ENCODE measurements at places on chromosomes 7 and 10.

DNA sequence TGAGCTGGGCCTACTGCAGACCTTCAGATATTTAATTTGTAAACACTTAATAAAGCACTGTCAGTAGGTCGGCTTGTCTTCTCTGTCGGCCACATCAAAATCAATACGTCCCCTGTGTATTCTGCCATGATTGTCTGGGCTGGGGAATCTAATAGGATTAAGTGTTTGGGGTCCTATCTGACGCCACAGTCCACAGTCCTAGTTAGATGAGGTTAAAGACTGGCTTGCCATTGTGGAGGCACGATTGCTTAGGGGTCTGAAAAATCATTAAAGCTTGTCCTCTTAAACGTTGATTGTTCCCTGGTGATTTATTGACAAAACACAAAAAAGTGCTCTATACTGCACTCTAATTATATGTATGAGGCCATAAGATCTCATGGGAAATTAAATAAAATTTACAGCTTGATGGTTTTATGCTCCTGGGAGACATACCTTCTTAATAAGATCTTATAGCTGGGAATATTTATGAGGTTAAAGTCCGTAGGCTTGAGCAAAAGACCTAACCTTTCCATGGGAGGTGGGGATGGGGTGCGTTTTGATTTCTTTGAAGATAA, 650.3 kb upstream of the GALNT17 start:
- DNase-seq = no peak

- DNase-seq = no peak
Observed at GRCh38 chr7:83547526-83547925, 101.4 kb downstream of the SEMA3E start.

DNA sequence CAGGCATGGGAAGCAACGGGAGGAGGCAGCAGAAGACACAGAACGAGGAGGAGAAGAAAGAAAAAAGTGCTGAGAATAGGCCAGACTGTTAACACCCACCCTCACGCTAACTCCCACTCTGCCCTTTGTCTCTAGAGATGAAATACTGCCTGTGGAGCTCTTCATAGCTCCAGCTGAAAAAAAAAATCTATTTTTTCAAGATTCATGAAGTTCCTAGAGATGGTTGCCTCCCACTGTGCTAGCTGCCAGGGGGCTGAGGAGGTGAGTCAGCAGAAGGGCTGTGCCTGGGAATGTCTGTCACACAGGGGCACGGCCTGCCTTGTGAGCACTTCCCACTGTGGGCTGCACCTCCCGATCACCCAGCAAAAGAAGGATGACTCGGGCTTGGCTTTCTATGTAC, 144.5 kb downstream of the RNF216 start:
- no peak for DNase-seq

- no peak for DNase-seq
Observed at GRCh38 chr7:134905375-134905774, 80.9 kb upstream of the AGBL3 start.

DNA sequence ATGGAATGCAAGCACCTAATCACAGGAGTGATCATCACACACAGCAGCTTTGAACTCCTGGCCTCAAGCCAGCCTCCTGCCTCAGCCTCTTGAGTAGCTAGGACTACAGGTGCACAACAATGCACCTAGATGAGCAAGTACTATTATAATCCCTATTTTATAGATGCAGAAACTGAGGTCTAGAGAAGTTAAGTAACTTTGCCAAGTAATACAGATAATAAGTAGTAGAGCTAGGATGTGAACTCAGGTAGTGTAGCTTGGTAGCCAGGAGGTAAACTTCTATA, 33.7 kb downstream of the DNAJC12 start:
- DNase-seq = no peak

GRCh38 chr7:18778594-18778993, 283.0 kb downstream of the HDAC9 start:
- DNase-seq = no peak

GRCh38 chr7:47786557-47787248, 161.6 kb downstream of the PKD1L1 start:
- no peak for DNase-seq

GRCh38 chr10:30557884-30558283, 71.7 kb downstream of the LYZL2 start:
- DNase-seq = peak; percentile 52

DNA sequence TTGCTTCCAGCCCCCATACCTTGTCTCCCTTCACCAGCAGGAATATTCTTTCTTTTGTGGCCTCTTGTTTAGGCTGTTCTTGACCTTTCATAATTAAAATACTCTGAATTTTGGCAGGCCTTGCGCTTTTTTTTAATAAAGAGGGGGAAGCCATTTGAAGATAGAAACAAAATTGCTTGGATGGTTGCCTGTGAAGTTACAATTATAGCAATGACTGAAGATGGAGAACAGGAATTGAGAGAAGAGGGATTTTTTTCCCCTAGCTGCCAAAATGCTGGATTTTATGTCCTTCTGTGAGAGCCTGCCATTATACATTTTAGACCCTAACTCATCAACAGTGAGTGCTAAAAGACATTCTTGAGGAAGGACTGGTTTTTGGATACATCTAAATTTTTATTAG, 24.8 kb downstream of the FGFBP3 start:
- no peak for DNase-seq

DNA sequence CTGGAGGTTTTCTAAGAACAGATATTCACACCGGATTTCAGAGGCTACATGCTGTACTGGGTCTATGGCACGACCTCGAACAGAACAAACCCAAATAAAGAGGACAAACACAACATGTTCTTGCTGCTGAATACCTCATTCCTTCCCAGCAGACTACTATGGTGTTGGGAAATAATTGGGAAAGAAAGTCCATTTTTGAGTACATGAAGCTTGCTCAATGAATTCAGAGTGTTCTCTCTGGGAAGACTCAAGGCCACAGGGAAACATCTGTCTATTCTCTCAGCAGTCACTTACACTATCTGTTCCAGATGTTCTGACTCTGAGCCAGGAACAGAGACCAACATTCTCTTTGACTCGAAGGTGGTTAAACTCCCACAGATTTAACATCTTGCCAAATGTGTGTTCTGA, 30.9 kb downstream of the LAMB1 start:
- DNase-seq = no peak

DNA sequence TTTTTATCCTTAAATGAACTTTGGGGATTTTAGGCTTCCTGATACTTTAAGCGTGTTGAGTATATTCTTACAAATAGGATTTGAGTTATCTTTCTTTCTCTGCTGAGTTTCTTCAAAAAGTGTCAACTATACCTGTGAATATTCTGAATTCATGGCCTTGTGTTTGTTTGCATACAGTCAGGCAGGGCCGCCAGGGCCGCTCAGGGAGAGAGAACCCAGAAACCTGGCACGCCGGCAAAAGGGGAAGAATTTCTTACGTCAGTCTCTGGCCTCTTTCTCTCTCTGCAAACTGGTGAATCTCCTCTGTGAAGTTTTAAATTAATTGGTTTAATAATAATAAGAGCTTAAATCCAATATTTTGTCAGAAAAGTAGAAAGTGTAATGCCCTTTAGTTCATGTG, 29.3 kb upstream of the BNIP3 start:
- DNase-seq = peak; percentile 59

GRCh38 chr7:74116356-74116755, 32.8 kb downstream of the LIMK1 start:
- no peak for DNase-seq

- no peak for DNase-seq
Observed at GRCh38 chr10:128042131-128042610, 84.1 kb downstream of the MKI67 start.

GRCh38 chr7:93461350-93461749, 113.2 kb downstream of the CALCR start:
- DNase-seq = no peak

GRCh38 chr10:95356-96115, 39.7 kb upstream of the ZMYND11 start:
- DNase-seq = no peak

GRCh38 chr7:105982388-105982787, 19.3 kb downstream of the CDHR3 start:
- DNase-seq = no peak

- no peak for DNase-seq
Observed at GRCh38 chr7:31190906-31191305, 138.8 kb downstream of the ADCYAP1R1 start.

DNA sequence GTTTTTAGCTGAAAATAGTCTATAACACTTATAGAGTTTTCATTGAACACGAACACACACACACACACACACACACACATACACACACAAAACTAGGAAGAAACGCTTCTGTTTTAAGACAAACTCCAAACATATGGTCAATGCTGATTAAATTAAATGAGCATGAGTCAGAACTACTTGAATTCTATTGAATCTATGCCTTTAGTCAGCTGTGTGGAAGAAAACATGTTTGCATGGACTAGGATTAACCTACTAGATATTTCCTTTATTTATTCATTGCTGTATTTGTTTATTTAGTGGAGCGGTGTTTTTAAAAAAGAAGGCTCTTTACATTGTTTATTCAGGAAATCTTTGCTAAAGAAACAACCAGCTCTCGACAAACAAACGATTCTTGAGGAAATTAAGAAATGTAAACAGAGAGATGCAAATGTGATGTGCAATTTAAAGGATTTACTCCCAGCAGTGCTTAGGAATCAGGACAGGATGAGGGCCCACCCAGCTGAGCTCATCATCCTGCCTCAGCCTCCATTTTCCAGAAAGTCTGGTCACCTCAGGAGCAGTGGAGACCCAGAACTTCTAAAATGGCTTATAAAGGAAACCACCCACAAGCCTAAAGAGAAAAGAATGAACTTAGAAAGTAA, 83.2 kb downstream of the PDE1C start:
- DNase-seq = no peak

GRCh38 chr7:121803039-121803438, 69.9 kb upstream of the PTPRZ1 start:
- no peak for DNase-seq

DNA sequence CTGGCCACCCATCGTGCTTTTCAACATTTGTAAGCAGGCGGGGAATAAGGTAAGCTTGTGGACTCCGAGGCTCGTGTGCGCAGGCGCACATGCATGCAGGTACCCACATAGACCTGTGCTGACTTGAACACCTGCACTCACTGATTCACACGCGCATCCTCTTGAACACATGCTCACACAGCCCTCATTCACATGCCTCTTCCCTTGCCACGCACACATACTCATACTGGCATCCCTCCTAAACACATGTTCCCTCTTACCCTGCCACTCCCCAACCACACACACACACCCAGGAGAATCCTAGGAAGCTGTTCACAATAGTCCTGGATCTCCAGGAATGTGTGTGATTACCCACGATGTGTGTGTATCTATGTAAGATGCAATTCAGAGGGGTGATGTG, 44.1 kb upstream of the LBX1 start:
- no peak for DNase-seq

DNA sequence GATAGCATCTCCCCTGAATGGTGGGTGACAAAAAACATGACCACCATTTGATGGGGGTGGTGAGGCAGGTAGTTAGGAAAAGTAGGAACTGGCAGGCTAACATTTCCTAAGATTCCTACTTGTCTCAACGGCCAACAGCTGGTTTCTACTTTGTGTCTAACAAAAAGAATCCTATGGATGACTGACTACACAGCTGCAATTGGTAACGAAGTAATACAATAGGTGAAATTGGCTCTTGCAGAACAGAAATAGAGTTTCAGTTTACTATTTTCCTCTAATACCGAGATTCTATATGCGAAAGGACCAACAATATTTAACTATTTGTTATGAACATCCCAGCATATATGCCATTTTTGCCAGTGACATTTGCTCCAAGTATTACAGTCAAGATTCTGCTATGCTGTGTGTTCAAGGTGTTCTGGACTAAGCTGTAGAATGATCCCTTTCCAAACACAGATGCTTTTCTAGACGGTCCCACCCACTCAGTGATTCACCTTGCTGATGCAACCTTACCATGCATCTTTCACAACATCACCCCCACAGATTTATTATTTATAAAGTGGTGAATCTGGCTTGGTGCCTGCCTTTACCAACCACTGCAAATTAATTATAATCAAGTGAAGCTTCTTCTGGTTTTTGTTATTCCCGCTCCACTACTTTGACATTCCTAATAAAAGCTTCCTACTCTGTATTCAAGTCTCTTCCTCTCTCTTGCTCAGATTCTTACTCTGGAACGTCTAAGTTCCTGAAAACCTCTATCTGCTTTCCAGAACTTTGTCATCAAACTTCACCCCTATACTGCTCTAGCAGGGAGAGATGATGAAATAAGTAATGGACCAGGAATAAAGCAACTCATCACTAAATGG, 16.8 kb downstream of the BBIP1 start:
- DNase-seq = no peak

DNA sequence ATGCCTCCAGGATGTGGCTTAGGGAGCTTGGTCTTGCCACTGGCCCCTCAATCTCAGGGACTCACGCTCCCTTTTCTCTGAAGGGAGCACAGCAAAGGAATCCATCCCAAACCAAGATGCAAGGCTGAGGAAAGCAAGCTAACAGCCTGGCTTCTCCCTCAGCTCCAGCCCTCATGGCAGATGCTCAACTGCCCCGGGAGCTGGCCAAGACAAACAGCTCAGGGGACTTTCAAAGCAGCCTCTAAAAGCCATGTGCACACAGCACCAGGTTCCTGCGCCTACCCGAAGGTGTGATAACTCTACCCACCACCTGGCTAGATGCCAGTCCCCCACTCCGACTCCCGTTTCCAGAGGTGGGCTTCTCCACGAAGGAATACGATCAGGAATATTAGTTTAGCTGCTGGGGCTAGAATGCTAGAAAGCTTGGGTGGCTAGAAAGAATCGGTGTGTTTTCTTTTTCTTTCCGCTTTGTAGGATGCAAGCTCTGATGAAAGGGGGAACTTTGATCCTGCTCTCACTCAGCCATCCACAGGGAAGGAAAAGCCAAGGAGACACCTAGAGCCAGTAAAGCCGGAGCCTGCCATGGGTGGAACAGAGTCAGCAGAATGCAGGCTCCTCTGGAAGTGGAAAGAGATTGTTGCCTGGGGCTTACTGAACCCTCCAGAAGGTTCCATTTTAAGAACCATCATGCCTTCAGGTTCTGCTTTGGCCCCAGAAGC, 89.0 kb upstream of the FGFR2 start:
- no peak for DNase-seq

GRCh38 chr10:16527452-16527851, 5.8 kb upstream of the C1QL3 start:
- DNase-seq = no peak

- no peak for DNase-seq
Observed at GRCh38 chr7:96320442-96320841, 1.5 kb downstream of the SLC25A13 start.

DNA sequence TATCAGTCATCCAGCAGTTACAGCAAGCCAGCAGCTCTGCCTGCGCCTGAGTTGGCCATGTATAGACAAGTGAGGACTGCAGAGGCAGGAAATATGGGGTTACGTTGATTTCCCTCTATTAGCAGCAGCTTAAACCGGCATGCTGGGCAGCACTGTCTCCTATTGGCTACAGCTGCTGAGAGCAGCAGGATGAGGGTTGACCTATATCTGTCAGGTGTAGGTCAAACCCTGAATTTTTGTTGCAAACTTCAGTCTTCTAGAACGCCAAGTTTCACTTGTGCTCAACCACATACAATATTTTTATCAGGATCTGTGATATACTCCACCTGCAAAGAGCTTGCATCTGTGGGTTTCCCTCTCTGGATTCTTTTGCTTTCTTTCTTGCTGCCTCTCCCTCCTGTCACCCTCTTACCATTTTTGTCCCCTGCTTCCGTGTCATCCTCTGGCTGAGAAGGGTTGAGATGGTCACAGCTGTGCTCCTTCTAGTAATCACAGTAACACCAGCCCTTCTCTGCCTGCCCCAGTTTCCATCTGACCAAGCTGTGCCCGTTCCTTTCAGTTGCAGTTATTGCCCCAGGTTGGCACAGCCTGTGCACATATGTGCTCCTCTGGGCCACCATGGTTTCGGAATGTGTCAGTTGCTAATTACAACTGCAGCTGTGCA, 23.8 kb upstream of the GLCCI1 start:
- DNase-seq = no peak
